Body of pancreas (tissue), 4 donors: ENCODE measurements at places on chromosomes 5 and 9. TPM values are rescaled to one million over a fixed set of nuclear protein-coding genes. Genes with fewer than 3 reads are reported as not detected.

Gene ADAMTS12
- 2.3 TPM for total RNA-seq

Gene NPR3
- total RNA-seq, result 4.7 TPM

Gene KCNV2
- not detected for total RNA-seq

DNA sequence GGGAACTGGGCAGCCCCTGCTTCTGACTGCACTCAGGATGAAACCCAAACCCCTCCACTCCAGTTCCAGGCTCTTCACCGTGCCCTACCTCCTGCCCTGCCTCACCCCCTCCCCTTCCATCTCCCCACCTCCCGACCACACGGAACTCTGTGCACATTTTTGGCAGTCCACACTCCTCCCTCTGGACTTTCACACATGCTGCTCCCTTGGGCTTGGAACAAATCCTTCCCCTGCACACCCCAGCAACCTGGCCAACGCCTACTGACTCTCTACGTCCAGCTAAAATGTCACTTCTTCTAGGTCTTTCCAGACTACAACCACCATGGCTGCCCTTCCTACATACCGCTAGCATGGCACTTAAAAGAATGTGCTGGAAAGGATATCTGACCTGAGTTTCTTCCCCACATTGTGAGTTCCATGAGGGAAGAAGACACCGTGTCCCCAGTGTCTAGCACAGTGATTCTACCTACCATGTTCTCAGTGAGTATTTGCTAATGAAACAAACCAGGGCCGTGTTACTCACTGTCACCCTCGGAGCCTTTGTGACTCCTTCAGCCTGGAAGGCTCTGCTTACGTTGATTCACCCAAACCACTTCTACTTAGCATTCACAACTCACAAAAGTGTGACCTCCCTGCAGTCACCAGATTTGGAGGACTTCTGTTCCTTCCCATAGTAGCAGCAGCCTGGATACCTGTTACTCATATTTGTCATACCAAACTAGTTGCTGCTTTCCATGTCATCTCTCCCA lies 18.7 kb downstream of the RETREG1 start:
- no peak for DNase-seq

DNA sequence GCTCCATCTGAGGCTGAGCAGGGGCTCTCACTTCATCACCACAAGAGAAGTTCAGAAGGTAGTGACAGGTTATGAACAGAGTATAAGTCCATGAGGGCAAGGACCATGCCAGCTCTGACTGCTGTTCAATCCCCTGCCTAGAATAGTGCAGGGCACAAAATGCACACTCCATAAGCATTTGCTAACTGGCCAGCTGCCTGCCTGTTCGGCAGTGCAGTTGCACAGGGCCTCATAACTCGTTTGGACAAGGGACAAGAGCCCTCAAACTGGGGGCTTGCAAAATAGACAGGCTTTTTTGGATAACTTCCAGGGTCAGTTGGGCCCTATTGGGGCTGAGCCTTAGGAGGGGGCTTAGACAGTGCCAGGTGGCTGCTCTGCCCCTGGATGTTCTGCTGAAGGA lies 21.1 kb downstream of the SPARC start:
- no peak for DNase-seq

- DNase-seq, result no peak
Measured at GRCh38 chr5:161274951-161275350, 271.6 kb downstream of the GABRB2 start.

DNA sequence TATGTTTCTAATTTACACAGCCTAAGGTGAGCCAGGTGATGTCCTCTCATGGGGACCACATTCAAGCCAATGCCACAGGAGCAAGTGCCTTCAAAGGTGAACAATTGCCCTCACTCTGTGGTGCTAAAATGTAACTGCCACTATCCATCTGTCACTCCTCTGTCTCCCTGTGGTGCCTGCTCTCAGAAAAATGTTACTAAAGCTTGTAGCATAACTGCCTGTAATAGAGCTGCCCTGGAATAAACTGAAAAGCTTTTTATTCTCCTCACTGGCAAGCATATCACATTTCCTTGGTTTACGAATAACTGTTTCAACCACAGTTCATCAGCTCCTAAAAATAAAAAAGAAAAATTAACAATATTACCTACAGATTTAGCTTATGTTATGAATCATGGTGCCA lies 142.4 kb downstream of the ST8SIA4 start:
- DNase-seq, result no peak

- no peak for DNase-seq
Measured at GRCh38 chr9:112894699-112895098, 4.0 kb upstream of the SLC46A2 start.

DNA sequence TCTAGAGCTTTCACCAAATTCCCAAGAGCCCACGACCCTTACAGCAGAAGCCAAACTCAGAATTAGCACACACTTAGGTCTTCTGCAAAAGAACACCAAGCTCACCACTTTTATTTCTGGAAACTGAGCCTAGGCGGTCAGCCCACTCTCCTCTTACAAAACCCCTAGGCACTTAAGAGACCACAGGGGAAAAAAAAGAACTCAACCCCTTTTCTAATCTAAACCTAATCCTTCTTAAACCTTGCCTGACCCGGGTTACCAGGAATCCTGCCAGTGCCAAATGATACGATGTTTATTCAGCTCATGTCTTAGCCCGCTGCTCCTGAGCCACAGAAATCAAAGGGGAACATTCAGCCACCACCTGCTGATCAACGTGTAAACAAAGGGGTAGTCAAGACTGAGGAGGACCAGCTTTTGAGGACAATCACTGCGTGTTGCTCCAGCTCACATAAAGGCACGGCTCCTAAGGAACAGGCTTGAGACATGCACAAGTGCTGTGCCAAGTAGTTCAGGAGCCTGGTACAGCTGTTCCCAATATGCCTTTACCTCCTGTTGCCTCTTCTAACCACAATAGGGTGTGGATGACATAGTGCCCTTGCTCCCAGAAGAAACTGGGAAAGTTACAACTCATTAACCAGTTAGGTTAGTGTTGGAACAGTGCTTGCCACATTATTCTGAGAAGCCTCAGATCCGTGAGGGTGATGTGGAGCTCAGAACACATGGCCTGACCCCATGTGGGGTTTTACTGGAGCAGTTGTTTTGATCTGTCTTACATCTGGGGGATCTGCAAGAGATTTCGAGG lies 49.3 kb downstream of the ZFAND5 start:
- peak; percentile 60 for DNase-seq
